ENCODE measurements at places on chromosomes 6 and 20.

- DNase-seq = no peak
Measured at GRCh38 chr6:37123957-37124729, 45.8 kb upstream of the PIM1 start.

- no peak for DNase-seq
Measured at GRCh38 chr6:100913400-100914276, 32.5 kb upstream of the ASCC3 start.

GRCh38 chr6:2976571-2977085 is 5.3 kb upstream of the SERPINB6 start:
- no peak for DNase-seq

DNA sequence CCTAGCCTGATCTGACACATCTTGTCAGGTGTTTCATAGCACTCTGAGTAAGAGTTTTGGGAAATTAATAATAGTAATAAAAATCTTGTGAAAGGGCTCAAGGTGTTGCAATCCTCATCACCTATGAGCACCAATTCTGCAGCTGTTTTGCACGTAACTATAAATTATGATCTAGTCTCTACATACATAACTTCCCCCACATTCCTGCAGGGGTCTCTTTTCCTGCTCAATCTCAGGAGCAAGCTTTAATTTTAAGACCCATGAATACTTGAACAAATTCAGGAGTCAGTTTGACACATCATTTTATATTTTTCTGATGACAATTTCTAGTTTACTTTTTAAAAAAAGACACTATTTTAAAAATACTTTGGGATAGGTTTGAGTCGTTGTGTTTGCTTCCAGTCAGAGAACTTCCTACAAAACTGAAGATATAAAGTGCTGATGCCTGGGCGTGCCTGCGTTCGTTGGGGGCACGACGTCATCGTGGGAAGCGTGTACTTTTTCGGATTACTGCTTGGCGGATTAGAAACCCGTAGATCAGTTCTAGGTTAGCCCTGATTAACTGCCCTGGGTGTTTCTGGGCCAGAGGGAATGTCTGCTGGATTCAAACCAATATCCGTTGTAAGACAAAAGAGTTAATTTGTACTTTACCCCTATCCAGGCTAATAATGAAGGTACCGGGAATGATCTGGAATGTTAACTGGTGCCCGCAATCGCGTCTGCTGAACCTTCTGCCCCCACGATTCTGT is 1.0 kb upstream of the E2F3 start:
- no peak for DNase-seq

GRCh38 chr6:93829009-93829408 is 409.6 kb upstream of the EPHA7 start:
- no peak for DNase-seq

DNA sequence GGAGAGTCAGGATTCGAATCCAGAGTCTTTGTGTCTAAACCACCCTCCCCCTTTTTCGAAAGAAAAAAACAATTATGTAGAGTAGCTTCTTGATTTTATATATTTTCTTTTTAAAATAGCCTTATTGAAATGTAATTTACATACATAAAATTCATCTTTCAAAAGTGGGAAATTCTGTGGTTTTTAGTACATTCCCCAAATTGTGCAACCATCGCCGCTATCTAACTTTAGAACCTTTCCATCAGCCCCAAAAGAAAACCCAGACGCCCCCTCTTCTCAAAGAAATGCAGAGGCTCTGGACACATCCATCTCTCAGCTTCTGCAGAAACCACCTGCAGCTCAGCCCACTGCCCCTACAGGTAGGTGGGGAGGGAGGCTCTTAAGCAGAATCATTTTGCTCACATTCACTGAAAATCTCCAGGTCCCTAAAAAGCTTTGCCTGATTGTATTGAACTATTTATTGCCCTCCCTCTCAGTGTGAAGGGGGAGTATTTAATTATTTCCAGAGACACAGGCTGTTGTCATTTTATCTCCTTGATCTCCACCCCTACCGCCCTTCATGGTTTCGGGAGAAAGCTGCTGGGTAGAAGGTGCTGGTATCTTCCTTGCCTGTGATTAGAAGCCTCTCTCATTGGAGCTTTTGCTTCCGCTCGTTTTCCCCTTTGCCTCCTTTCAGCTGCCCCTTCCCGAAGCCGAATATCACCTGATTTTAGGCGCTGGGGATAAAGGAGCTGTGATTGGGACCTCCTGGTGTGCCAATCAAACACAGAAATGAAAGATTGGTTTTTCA is 68.7 kb upstream of the KCNG1 start:
- no peak for DNase-seq

GRCh38 chr6:149231778-149232177 is 85.7 kb upstream of the TAB2 start:
- no peak for DNase-seq

DNA sequence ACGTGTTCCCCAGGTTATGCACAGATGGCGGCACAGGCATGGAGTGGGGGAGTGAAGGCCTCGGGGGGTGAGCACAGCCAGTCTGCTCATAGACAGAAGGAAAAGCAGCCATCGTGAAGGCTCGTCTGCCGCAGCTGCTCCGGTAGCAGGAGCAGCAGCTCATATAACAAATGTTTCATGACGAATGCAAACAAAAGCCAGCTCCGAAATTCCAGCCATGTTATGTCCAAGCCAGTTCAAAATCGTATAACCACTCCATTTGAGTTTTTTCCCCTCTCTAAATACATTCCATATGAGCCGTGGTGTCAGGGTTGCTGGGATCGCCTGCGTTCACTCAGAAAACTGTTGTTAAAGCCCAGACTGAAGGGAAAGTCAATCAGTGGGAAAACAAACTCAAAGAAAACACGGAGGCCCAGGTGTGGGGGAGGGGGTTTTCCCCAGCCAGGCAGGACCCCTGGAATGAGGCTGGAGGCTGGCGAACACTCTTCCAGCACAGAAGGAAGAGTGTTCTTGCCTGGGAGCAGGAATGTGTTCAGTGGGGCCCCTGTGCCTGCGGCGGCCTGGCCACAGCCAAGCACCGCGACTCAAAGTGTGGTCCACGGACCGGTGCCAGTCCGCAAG is 280.4 kb upstream of the TAB2 start:
- DNase-seq = no peak

- peak; percentile 65 for DNase-seq
Measured at GRCh38 chr6:57242505-57242904, 20.4 kb upstream of the RAB23 start.

DNA sequence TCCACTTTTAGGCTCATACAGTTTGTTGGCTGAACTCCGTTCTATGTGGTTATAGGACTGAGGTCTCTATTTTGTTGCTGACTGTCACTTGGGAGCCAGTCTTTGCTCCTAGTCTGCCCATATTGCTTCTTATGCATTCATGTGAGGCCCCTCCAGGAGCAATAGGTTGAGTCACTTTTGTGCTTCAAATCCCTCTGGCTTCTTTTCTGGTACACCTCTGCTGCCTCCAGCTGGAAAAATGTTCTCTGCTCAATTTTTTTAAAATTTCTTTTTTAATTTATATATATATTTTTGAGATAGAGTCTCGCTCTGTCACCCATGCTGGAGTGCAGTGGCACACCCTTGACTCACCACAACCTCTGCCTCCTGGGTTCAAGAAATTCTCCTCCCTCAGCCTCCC is 42.7 kb upstream of the NOX3 start:
- DNase-seq = no peak

- no peak for DNase-seq
Measured at GRCh38 chr6:29938746-29939508, 3.4 kb upstream of the HLA-A start.

DNA sequence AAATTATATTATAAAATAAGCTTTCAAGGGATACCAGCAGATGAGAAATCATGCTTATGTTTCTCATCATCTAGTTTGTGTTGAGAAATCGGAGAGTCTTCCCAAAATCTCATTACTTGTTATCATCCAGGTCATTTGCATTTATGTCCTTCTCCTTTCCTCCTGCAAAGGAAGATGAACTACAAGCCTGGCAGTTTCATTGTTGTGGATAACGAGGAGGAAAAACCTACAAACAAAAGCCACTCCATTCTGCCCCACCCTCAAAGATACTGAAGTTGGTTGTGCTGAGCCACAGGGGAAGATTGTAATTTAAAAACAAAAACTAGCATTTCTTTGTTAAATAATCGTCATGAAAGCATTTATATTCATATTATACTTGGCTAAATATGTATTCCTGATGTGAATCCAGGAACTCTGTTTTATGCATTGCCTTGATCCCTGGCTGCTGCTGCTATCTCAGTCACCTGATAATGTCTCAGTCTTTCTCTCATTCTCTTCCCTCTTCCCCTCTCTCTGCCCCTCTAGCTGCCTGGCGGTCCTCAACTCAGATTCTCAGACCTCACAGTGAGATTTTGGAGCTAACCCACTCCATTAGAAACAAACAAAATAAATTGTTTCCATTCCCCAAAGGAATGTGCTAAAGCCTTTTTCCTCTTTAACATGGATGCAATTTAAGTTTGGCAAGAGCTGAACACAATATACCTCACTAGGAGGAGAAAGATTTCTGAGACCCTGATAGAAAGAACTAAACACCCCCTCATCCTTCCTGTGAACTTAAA is 185.3 kb downstream of the ADAT2 start:
- DNase-seq = no peak

DNA sequence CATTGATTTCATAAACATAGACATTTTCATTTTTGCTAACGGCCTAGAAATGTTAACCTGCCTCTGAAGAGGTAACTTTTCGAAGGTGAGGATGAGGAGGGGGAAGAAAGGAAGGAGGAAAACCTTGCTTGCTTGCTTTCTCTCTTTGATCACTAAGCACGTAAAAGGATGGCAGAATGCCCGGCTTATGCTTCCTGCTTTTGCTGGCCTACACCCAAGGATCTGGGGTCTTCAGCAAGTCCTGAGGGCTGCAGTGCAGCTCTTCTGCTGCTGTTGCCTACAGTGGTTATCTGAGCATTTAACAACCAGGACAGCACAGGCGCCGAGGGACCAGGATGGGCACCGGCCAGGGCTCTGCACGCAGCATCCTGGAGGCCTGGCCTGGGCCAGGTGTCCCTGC is 150.8 kb upstream of the TAB2 start:
- no peak for DNase-seq

- no peak for DNase-seq
Measured at GRCh38 chr20:10225439-10226060, 6.9 kb downstream of the SNAP25 start.

DNA sequence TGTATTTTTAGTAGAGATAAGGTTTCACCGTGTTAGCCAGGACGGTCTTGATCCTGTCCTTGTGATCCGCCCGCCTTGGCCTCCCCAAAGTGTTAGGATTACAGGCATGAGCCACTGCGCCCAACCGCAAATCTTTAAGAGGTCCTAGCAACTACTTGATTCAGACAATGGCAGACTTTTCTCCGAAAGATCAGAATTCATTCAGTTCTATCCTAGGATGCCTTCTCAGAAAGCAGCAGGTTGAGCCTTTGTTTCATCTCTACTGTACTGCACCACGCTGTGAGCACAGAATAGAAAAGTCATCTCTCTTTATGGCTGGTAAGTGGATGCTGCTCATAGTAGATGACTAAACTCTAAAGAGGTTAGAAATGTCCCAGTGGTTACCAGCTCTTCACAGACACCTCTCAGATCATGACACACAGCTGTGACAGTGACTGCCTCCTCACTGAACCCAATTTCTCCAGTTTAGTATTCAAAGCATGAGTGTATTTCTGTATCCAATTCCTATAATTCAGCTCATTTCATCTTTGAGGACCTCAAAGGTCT is 6.0 kb upstream of the HSF2 start:
- no peak for DNase-seq

DNA sequence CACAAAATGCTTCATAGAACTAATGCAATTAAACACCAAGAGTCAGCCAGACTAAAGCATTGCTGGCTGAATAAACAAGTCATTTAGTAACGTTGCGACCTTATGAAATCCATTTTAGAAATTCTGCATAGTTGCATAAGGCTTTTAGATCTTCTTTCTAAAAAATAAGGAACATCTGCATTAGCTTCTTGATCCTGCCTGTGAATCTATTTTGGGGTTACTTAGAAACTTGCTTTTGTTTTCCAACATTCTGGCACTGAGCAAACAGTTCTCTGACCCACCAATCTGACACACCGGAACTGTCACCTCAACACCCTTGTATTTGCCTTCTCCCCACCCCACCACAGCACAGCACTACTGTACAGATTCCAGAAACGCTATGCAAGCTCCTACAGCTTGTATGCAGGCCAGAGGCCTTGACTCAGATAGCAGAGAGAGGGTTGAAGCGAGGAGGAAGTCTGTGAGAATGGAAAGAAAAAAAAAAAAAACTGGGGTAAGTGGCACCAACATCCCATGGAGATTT is 55.0 kb downstream of the KIF13A start:
- no peak for DNase-seq

GRCh38 chr20:38579921-38580320 is 1.1 kb upstream of the ADIG start:
- no peak for DNase-seq

DNA sequence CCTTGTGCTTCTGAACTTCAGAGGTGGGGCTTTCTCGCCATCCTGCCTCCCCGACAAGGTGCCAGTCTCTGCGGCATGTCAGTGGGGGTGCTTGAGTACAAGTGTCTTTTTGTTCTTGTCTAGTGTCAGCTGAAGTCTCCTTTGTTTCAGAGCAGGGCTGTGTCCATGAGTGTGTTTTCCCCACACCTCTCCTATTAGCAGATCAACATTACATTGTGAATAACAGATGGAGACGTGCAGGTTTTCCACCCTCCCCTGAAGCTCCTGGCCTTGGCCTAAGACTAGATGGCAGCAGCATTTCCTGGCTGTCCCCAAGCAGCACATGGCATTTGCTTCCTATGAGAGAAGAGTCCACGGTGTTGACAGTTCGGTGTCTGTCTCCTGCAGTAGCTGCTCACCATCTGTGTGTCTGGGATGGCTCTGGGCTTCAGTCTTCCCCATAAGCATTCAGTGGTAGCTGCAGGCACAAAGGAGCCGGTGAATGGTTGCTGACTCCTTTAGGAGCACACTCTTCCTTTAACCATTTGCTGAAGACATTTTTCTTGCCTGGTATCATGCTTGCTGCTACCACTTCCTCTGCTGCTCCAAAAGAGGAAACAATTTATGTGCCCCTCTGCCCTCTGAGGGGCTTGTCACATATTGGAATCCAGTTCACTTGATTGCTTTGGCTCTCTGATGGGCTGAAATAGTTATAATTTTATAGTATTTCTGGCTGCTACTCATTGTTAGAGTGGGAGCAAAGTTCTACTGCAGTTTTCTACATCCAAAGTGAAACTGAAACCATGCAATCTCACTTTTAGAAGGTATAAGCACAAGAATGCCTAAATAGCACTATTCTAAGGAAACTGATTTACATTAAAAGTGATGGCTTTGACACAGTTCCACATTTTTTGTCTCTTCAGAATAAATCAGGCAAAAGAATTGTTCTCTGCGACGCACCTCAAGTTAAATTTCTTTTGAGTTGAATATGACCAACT is 913.0 kb downstream of the C6orf118 start:
- DNase-seq = no peak

DNA sequence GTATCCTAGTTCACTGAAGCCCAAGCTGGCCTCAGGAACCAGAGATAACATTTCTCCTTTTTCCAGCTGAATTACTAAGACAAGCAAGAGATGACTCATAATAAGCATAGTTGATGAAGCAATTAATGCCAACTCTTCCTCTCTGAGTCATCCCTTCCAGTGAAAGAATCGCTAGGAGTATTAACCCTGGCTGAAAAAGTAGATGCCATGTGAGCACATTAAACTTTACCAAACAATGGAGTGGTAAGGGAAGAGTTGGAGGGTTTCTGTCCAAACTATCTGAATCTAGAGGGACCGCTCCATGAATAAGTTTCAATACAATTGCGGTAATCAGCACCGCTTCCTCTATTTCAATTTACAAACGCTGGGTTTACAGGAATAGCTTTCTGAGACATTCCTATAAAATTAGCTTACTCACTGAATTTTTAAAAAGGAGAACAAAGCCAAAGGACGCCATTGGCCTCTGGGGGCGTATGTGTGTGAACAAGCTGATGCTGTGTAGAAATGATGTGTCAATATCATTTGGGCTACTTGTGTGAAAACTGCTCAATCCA is 48.3 kb downstream of the ATXN1 start:
- DNase-seq = peak; percentile 88

All from pulmonary artery endothelial cell (primary cell).